Suppressor macrophage treated with lipopolysaccharide for 4 hours (primary cell): ENCODE measurements at places on chromosomes 11 and 22.

GRCh38 chr11:85086504-85087284, 540.5 kb downstream of the DLG2 start:
- no peak for DNase-seq

DNA sequence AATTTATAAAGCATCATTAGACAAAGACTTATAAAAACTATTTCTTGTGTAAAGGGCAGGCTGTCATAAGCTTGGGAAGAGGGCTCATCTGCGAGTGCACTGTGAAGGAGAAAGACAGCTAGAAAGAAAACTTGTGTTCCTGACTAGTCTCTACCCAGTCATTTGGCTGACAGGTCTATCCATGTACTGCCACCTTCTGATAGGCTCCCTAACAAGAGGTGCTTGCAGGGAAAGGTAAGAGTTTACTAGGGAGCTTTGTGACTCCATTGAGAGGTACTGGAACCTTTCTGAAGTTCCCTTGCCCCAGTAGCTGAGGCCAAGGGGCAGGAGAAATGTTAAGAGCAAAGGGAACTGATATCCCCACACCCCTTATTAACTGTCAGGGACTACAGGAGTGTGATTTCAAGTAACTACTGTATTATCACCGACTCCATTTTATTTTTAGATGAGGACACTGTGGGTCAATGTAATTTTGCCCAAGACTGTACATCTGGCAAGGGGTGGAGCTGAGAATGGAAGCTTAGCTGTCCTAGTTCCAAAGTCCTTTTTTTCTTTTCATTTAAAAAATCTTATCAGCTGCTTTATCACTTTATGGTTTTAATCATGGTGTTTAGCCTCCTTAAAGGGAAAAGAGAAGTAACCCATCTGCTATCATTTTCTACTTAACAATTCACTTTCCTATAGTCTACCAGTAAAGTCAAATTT, 129.4 kb downstream of the ARHGAP20 start:
- no peak for DNase-seq

DNA sequence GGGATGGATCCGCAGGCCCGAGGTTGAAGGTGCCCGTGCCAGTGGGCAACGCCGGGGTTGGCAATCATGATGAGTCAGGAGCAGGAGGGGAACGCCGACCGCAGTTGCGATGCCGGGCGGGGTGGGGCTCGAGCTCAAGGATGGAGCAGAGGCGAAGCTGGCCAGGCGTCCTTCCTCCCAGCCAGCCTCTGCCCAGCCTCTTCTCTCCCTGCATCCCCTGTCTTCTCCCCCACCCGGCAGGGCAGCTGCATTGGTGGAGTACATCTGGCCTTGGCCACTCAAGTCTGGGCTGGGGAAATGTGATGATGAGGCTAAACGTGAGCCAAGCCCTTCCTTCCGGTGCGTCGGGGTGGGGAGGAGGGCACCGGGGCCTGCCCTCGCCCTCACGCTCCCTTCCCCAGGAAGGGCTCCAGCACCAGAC, 3.9 kb downstream of the IFITM10 start:
- no peak for DNase-seq

DNA sequence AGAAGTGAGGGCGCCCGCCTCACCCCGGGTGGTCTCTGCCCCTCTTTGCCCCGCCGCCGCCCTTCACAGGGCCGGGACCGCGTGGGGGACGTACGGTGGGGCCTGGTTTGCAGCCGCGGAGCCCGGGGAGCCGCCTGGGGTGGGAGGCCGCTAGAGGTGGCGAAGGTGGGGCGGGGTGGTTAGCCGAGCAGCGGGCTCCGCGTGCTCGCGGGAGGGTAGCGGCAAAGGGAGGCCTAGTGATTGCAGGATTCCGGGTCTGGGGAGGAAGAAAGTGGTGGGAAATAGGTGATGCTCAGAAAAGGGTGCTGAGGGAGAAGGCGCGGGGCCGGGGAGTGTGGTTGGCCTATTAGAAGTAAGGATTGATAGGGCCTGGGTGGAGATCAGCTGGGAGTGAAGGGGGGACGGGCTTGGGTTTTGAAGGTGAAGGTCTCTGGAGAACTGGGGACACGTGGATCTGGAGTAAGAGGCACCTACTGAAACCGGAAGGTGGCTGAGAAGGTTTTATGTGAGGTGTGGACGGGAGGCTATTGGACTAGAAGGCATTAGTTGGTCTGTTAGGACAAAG, 571 bp downstream of the FAR1 start:
- peak; percentile 23 for DNase-seq

DNA sequence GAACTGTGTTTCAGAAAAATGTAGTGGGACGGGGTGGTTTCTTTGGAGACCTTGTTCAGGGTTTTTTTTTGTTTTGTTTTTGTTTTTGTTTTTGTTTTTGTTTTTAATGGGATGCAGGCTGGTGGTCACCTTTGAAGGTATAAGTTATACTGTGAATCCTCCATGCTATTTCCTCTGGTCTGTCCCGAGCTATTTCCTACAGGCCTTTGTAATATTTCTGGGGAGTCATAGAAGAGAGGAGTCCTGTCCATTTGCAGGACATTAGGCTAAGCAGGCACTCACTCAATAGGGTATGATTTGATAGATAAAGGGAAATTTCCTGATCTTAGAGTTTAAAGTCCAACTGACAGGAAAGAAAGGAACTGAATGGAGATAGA, 78.0 kb downstream of the TRAF6 start:
- no peak for DNase-seq

GRCh38 chr11:1852877-1853276, at the start of gene LSP1:
LSP1 (plus strand) TSS chr11:1853084; CDS start chr11:1853145, 61 bp downstream.
- peak; percentile 54 for DNase-seq

- DNase-seq: peak; percentile 43
These were observed at the start of gene TIMP3 for GRCh38 chr22:32801537-32802236. TIMP3 (plus strand) TSS chr22:32801705; CDS start chr22:32802002, 297 bp downstream.

- DNase-seq: no peak
These were observed 347.0 kb upstream of the SYN3 start for GRCh38 chr22:33405194-33405593.

- no peak for DNase-seq
These were observed 65.6 kb upstream of the OR5AK2 start for GRCh38 chr11:56923116-56923515.

- no peak for DNase-seq
These were observed 126.4 kb upstream of the SYT13 start for GRCh38 chr11:45412521-45412920.

- no peak for DNase-seq
These were observed 25.3 kb downstream of the ABTB2 start for GRCh38 chr11:34332524-34332923.

DNA sequence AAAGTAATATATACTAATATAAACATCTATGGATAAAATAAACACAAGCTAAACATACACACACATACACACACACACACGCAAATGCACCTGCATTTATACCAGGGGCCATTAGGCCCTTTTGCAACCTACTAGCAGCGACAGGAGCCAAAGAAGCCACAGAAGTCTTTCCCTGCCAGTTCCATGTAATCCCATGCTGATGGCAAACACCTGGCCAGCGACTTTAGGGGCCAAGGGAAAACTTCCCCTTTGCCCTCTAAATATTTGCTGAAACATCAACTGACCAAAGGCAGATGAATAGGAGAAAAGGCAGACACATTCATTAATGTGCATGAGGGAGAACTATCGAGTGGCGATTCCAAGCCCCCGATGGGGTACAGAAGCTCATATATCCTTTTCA, 14.8 kb upstream of the P2RY2 start:
- no peak for DNase-seq

- DNase-seq: no peak
These were observed 35.5 kb upstream of the RASSF10 start for GRCh38 chr11:12973528-12974181.

DNA sequence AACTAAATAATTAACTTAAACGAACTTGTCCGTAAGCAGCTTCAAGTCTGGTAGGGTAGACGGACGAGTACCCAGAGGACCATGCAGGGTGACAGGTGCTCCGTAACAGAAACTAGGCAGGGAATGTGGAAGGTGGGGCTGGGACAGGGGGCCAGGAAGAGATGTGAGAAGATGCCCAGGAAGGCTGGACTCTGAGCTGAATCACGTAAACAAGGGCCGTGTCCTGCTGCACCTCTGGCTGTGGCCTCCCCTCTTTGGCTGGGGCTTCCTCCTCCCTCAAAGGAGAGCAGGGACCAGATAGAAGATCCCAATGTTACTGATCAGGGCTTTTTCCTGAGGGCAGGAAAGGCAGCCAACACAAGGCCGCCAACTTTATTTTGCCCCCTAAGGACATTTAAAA, 47.9 kb downstream of the PACSIN2 start:
- no peak for DNase-seq

DNA sequence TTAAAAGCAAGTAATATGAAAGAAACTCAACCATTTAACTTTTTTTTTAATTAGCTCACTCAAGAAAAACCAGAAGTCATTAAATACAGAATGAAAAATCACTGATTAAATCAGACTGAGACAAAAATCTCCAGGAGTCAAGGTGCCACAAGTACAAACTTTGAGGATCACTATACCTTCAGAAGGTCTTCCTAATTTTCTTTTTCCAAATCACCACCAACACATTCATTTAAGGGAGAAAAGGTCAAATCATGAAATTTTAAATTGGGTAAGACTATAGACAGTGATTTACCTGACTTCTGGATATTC, 32.3 kb downstream of the PITPNB start:
- no peak for DNase-seq

DNA sequence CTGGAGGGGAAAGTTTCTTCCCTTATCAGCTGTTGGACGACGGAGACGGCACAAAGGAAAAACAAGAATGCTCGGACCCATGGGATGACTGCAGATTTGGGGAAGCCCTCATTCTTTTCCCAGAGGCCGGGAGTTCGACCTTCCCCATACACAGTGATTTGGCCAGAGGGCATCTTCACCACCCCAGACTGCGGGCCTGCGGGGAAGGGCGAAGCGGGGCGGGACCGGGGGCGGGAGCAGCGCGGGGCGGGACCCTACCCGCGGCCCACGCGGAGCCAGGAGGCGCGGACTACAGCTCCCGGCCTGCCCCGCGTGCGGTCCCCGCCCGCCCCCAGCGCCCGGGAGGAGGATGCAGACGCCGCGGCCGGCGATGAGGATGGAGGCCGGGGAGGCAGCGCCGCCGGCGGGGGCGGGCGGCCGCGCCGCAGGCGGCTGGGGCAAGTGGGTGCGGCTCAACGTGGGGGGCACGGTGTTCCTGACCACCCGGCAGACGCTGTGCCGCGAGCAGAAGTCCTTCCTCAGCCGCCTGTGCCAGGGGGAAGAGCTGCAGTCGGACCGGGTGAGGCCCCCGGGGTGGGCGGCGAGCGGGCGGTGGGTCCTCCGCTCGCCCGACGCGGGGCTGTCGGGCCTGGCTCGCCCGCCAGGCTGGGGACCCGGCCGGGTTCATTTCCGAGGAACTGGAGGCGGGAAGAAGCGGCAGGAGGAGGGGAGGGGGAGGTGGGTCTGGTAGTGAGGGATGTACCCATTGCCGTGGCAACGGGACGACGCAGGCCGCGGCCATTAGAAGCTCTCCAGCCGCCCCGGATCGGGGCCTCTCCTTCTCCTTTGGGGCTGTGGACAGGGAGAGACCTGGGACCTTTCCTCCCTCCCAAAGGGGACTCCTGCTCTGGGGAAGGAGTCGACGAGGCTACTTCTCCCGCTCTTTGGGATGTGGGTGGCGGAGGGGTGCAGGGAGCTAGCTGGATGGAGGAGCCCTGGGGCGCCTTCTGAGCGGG, at the start of gene KCTD17:
KCTD17 (plus strand) TSS at position 352 of the 995 bp plus-strand sequence; CDS start at position 371, 19 bp downstream.
- peak; percentile 78 for DNase-seq

- no peak for DNase-seq
These were observed 1.6 kb upstream of the MSANTD2 start for GRCh38 chr11:124801636-124802312.

- DNase-seq: peak; percentile 90
These were observed 56.8 kb downstream of the FCHSD2 start for GRCh38 chr11:73085189-73085875.

GRCh38 chr22:33302549-33302948, 244.4 kb upstream of the SYN3 start:
- DNase-seq: no peak

DNA sequence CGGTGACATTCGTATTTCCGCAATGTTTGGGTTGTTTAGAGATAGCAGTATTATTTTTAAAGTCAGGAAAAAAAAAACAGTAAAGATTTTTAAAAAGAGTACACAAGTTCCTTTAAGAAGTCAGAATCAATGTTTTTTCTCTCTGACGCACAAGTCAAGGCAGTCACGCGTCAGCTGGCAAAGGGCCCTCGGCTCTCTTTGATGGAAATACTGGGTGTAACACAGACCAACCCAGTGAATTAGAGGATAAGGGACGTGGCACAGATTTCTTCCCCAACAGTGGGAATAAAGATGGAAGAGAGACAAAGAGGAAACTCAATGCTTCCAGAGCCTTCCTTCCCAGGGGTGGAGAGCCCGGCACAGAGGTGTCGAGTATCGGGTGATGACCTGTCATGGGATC, 13.4 kb downstream of the ASCC2 start:
- DNase-seq: no peak

- no peak for DNase-seq
These were observed 788.3 kb downstream of the TBC1D22A start for GRCh38 chr22:47550524-47551430.

GRCh38 chr11:83069441-83070043, 2.2 kb downstream of the RAB30 start:
- no peak for DNase-seq

GRCh38 chr11:8258784-8259183, 4.9 kb downstream of the LMO1 start:
- DNase-seq: peak; percentile 89

GRCh38 chr22:27057717-27058116, 400.3 kb downstream of the MIAT start:
- no peak for DNase-seq

DNA sequence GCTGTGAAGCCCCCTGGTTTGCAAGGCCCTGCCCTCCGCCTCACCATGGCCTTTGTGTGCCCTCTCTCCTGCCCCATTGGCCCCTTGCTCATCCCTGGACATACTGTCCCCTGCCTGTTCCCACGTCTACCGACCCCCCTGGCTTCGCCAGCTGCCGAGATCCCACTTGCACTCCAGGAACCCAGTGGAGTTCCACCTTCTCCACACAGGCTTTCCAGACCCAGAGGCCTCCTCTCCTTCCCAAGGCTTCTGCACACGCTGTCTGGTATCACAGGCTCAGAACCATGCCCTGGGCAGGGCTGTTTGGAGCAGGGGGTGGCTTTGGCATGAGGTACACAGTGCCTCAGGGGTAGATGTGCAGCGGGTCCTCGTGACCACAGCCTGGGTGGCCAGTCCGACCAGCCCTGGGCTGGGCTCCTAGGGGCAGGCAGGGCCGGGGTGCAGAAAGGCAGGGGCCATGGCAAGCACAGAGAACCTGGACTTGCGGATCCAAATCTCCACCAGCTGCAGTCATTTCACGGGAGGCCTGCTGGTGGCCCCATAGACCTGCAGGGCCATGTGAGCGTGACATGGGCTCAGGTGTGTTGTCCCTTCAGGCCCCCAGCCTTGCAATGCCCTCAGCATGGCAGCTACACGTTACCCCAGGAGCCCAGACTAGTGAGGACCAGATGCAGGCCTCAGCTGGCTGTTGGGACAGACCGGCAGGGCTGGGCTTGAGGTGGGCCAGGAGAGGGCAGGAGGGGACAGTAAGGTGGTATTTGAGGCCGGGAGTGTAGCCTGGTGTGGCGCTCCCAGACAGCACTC, 9.5 kb downstream of the GRK2 start:
- DNase-seq: no peak

- DNase-seq: no peak
These were observed 79.5 kb downstream of the AMBRA1 start for GRCh38 chr11:46514370-46514769.
